CD4-positive, alpha-beta memory T cell (primary cell): ENCODE measurements at places on chromosomes 6 and 20. TPM values are rescaled to one million over a fixed set of nuclear protein-coding genes. Genes with fewer than 3 reads are reported as not detected.

GRCh38 chr6:143276436-143276835, 174.1 kb downstream of the ADAT2 start:
- DNase-seq = no peak

GMPR gene
- total RNA-seq = not detected

- no peak for DNase-seq
Measured at GRCh38 chr6:82862543-82862942, 203.1 kb downstream of the UBE3D start.

RPP21 gene
- total RNA-seq = 57.6 TPM

DNA sequence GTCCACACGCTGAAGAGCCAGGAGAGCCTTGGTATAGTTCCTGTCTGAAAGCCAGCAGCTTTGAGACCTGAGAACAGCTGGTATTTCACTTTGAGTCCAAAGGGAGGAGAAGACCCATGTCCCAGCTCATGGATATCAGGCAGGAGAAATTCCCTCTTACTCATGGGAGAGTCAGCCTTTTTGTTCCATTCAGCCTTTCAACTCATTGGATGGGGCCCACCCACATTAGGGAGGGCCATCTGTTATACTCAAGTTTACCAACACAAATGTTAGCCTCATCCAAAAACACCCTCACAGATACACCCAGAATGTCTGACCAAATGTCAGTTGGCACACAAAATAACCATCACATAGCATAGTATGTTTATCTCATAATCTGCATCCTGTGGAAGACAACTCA, 80.1 kb downstream of the GMDS start:
- DNase-seq = no peak
